NCI-H2171 (cell line): ENCODE measurements at places on chromosomes 16 and 17.
A peak's percentile ranks its signal among the peaks of the same experiment; 100 is the strongest.

- no peak for DNase-seq
These were observed 10.9 kb upstream of the RAB11FIP3 start for GRCh38 chr16:414395-415169.

DNA sequence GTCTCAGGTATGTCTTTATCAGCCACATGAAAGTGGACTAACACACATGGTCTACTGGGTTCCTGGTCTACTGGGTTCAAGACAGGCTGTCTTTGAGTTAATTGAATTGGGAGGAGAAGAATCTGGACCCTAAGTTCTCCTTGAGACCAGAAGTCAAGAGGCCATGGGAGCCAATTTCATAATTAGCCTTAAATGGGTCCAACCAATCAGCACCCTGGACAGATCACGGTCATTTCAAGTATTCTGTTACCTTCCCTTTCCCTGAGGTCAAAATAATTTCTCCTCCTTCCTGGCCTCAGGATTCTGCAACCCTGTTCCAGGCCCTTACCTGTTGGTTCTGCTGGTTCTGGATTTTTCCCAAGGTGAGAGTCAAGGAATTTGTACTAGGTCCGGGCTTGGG is 23.8 kb downstream of the OSBPL7 start:
- DNase-seq, result no peak

DNA sequence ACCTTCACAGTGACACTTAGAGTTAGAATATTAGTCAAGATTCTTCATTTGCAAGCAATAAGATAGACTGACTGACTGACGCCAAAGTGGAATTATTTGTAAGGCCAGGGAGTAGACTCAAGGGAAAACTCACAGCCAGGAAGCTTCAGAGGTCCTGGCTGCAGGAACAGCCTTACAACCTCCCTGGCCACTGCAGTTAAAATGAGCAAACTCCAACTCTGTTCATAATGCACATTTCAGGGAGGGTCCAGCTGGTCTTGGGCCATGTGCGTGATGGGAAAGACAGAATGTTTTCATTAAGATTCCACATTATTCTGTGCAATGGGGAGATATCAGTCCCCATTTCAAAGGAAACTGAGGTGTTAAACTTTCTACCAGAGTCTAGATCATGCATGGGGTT is 9.9 kb downstream of the CAPNS2 start:
- DNase-seq, result no peak

- no peak for DNase-seq
These were observed 38.5 kb downstream of the WWOX start for GRCh38 chr16:78137782-78138616.

- DNase-seq, result no peak
These were observed 881.3 kb downstream of the CDH11 start for GRCh38 chr16:64240586-64240985.

DNA sequence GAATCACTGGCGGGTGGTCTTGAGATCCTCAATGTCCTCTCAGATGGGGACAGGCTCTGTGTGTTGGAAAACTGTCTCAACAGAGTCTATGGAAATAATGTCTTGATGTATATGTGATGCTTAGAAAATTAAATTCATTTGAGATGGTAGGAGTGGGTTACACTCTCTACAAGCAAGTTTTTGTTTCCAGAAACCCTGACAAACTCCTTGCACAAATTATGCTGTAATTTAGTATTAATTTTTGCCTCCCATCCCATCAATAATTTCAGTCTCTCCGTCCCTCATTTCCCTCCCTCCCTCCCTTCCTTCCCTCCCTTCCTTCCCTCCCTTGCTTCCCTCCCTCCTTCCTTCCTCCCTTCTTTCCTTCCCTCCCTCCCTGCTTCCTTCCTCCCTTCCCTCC is 488.0 kb upstream of the C16orf82 start:
- no peak for DNase-seq

DNA sequence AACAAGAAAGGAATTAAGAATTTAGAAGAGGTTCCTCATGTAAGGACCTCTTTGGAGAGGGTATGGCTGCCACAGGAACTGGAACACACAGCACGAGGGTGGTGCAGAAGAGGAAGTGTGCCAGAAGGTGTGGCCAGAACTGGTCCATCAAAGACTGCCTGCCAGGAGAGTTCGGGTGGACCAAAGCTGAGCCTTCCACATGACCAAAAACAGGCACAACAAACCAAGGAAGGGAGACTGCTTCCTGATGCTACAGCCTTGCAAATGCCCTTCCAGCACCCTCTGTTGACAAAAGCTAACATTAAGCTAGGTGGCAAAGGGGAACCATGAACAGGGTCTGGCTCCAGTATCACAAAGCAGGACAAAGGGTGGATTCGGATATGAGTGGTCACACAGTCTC is 125.8 kb upstream of the TMEM97 start:
- DNase-seq, result no peak

DNA sequence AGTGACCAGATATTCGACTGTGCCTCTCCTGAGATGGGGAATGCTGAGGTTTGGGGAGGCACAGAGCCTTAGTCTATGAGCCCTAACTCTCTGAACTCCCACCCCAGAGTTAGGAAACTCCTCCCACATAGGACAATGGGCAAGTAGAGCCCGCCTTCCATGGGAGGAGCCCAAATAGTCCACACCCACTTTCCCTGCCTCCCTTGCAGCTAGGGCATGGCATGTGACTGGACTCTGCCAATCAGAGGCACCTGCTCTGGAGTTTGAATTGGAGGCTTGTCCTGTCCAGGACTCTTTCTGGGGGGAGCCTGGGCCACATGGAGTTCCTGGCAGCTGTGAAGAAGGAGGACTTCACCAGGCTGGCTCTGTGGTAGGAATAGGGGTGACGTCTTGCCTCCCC is 48.4 kb downstream of the SOCS1 start:
- no peak for DNase-seq

DNA sequence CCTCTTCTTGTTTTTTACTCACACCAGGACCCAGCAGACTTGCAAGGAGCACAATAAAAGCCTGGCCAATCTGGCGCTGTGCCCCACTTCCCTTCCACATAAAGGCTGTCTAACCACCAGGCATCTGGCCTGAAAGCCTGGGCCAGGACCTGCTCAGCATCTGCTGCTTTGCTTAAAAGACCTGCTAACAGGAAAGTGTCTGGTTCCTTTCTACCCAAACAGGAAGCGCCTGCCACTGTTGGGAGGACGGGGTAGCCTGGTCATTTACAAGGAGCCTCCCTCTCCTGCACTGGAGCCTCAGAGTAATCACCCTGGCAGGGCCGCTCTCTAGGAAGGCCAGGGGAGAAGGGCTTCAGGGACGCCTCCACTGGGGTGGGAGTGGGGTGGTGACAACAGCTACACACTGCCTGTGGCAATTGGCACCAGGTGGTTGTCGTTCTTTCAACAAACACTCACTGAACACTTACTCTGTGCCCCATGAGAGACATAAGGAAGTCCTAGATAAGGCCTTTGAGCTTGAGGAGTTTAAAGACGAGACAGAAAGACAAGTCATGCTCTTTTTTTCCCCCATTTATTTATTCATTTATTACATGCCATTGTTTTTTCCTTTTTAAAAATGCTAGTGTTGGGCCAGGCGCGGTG is 6.3 kb upstream of the MMP28 start:
- peak; percentile 59 for DNase-seq

GRCh38 chr16:68093816-68094613 is 8.8 kb downstream of the NFATC3 start:
- no peak for DNase-seq

DNA sequence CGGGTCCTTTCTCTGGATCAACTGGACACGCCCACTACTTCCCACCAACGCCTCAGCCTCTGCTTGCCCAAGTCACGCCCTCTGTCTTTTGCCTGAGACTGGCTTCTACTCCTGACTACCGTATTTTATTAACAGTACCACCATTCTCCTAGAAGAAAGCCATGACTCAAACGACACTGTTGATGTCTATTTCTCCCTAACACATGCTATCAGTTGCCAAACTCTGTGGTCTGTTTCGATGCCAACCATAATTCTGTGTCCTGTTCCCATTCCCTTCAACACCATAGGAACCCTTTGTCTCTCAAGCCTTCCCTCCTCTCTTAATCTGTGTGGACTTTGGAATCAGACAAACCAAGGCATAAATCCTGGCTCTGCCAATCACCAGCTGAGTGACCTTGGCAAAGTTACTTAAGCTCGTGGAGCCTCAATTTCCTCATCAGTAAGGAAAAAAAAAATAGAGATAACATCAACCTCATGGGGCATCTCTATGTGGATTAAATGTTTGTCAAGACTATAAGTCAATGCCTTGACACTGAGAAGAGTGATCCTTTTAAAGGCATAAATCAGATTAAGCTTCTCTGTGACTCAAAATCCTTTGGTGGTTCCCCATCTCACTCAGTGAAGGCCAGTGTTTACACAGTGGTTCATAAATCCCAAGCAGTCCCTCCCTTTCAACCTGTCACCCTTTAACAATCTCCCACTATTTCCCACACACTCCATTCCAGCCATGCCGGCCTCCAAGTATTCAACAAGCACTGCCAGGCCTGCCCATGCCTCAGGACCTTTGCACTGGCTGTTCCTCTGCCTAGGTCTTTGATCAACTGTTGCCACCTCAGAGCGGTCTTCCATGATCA is 45.6 kb downstream of the ERN1 start:
- no peak for DNase-seq

DNA sequence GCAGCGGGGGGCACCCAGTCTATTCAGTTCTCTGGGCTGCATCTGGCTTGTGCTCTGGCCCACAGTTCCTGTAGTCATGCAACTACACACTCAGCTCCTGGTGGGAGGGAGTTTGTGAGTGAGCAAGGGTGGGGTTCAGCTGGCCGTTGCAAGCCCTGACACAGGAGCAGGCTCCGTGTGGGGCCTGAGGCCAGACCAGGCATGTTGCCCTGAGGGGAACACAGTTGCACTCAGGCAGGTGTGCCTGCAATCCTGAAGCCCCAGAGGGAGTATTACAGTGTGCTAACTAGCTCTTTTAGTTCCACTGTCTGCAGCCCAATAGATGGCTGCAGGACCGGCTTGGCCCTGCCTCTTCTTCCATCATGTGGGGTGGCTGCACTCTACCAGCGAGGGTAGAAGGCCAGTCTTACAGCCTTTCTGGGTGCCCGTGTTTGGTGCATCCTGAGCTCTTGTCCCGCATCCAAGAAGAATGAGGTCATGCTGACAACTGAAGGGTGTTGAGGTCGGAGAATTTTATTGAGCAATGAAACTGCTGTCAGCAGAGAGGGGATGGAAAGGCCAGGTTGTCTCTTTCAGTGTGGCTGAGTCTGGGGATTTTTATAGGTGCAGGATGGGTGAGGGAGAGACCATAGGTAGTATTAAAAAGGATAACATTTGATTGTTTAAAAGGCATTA is 49.9 kb upstream of the ELAC2 start:
- DNase-seq, result no peak
